ENCODE measurements at places on chromosomes 5 and 9. TPM values are rescaled to one million over a fixed set of nuclear protein-coding genes. Genes with fewer than 3 reads are reported as not detected.

DNA sequence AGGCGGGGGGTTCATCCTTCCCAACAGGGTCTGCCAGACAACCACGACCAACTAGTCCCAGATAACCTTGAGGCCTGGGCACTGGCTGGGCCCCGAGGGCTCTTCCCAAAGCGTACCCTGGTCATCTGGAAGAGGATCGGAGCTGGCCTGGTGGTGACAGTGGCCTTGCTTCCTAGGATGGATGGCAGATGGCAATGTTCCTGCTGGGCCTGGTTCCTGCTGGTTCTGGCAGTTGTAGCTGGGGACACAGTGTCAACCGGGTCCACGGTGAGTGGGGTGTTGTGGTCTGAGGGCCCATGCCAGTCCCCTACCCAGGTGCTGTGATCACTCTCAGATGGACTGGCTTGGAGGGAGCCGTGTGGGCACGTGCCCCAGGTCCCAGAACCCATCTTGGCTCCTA is 2.0 kb downstream of the ADAMTSL2 start:
- DNase-seq, result no peak

DNA sequence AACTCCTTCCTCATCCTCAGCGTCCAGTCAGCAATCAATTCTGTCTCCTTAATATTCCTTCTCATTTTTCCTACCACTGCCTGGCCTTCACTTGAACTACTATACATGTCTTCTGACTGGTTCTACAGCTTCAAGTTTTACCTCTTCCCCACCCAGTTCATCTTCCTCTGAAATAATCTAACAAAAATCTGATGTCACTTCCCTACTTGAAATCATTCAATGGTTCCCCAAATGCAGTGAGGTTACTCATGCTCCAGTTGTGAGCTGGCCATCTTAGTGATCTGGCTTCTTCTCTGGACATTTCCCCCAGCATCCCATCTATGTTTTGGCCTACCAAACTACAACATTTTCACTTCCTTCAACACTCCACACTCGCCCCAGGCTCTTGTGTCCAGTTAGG is 14.9 kb upstream of the TMEM267 start:
- DNase-seq, result no peak

LPAR1 gene
- total RNA-seq, result 16.7 TPM

P4HA2 gene
- total RNA-seq, result 47.5 TPM

All from mucosa of gallbladder (tissue), 1 donor.